ENCODE measurements at places on chromosomes 12 and 14.
A peak's percentile ranks its signal among the peaks of the same experiment; 100 is the strongest.

DNA sequence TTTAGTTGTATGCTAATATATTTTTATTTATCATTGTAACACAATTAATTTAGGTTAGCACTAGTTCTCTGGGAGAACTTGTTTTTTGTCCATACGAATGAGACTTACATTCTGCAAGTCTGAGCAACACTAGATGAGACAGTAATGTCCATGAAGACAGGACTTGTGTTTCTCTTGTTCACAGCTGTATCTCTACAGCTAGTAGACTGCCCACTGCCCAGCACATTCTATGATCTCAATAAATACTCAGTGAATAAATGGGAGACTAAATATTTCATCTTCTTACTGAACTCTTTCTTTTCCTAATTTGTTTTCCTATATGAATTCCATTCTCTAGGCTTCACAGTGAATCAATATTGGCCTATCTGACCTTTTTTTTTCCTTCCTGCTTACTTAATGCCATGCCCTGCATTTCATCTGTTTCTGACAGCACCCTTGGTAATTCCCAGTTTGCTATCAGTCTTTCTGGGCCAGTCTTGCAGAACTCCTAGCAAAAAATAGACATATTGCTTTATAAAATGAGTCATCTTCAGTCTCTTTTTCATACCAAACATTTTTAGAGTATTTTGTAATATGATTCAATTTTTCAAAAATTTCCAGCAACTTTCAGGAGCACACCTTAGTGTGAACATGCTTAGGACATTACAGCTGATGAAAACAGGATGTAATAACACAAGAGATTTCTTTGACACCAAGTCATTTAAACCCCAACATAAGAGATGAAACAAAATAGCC lies 185.5 kb upstream of the ATP2B1 start:
- DNase-seq, result no peak

DNA sequence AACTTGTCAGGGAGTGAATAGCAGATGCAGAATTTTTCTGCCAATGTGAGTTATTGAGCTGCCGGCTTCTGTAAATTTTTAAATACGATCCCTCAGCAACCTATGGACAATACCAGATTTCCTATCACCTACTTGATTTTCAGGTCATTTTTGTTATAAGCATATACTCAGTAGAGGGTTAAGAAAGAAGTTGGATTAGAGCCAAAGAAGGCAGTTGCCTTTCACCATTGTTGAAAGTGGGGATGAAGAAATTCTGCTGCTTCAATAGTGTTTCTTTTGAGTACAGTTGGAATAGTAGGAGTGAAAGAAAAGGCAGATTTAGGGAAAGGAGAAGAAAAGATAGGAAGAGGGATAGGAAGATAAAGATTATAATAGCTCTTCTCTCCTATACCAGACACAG lies 197.1 kb downstream of the ATP23 start:
- DNase-seq, result no peak

GRCh38 chr12:131420867-131421447 lies 289.9 kb upstream of the SFSWAP start:
- DNase-seq, result no peak

- no peak for DNase-seq
Measured at GRCh38 chr12:22640851-22641250, 15.9 kb downstream of the ETNK1 start.

DNA sequence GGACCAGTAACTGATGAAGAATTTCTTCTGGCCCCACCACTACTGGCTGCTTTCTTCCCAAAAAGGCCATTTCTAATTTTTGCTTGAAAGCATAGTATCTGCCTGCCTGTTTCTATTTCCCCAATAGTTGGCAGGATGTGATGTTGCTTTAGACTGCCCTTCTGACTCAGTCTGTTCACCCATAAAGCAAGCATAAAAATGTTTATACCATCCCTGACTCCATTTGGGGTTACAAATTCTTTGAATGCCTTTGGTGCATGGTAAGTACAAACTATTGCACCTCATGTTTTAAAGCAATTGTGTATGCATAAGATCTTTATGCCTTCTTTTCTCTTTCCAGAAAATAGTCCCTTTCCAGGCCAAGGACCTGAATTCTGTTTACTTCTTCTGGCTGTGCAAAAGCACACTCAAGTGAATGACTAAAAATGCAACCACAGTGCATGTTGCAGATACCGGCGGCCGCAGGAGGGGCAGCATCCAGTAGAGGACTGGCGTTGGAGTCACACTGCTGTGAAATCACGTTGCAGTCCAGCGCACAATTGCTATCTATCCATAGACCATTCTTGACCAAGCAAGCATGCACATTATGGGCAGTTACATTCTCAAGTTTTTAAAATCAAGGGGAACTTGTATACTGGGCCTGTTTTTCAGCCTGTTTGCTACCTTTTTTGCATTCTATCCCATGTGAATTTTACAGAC lies 82.4 kb downstream of the SLC5A8 start:
- no peak for DNase-seq

DNA sequence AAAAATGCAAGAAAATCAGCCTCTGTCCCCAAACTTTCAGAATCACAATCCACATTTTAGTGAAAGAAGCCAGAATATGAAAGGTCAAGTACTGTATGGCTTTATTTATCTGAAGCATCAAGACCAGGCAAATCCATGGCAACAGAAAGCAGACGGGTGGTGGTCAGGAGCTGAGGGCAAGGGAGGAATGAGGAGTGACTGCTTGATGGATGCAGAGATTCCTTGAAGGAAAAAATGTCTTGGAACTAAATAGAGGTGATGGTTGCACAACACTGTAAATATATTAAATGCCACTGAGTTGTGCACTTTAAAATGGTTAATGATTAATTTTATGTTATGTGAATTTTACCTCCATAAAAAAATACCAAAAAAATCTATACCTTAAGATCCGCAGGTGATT lies 165.1 kb downstream of the GXYLT1 start:
- no peak for DNase-seq

DNA sequence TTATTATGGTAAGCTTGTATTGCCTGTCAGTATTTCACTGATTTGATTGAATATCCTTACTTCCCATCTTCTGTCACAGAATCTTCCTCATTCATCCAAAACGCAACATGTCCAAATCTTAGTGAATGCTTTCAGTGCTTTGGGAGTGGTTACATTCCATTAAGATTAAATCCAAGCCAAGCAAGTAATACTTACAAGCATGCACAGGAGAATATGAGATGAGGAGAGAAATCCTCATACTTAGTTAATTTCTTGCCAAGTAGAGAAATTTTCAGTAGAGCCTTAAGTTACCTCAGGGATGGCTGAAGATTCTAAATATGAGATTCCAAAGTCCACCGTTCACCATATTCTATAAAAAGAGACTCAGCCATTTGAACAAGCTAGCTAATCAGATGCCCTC lies 316.0 kb downstream of the RAD51B start:
- no peak for DNase-seq

DNA sequence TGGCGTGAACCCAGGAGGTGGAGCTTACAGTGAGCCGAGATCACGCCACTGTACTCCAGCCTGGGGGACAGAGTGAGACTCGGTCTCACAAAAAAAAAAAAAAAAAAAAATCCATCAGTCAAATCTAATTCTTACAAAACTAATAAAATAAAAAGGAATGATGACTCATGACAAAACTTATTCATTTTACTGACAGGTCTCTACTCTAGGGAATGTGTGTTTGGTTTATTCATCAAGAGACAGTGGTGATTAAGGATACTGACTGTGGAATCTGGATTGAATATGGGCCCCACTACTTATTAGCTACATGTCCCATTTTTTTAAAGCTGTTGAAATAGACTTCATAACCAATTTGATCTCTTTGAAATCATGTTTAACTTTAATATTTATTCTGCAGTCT lies 29.3 kb upstream of the GAS2L3 start:
- DNase-seq, result no peak

- no peak for DNase-seq
Measured at GRCh38 chr12:54136844-54137580, 51.8 kb downstream of the SMUG1 start.

GRCh38 chr12:126936181-126936851 lies 1330.7 kb upstream of the TMEM132C start:
- no peak for DNase-seq

DNA sequence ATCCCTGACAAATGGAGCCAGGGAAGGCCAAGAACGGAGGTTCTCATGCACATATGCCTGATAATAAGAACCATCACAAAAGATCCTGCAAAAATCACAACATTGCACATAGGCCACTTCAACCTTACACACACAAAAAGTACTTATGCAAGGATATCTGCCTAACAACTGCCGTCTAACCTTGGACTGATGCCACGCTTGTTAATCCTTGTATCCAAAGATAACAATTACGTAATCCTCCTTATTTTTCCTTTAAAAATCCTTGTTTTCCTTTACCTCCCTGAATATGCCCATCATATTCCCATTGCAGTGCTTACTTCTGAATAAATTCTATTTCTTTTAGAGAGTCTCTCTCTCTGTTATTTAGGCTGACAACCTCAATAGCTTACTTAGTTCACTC lies 59.5 kb downstream of the TMEM116 start:
- no peak for DNase-seq

GRCh38 chr14:86540636-86541247 lies 1010.8 kb downstream of the FLRT2 start:
- no peak for DNase-seq

- no peak for DNase-seq
Measured at GRCh38 chr14:106874350-106874749, 1348.0 kb downstream of the TMEM121 start.

- DNase-seq, result peak; percentile 21
Measured at GRCh38 chr12:31118347-31119191, 44.9 kb downstream of the DDX11 start.

DNA sequence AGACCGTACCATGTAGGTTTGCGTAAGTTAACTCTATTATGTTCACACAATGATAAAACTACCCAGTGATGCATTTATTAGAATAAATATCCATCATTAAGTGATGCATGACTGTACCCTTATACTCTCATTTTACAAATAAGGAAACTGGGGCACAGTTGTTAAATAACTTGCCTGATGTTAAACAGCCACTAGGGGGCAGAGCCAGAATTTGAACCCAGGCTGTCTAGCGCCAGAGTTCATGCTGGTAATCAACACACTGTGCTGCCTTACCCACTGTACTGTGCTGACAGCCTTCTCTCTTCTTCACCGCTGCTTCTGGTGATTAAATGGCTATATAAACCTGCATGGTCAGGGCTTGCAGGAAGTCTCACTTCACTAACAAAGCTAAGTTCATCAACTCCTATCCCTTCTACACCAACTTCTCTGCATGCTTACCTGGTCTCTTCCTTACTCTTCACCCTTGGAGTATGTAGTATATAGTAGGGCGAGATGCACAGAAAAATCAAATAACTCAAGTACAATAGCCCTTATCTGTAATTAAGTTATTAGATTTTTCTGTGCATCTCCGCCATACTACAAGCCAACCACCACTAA lies 43.6 kb upstream of the APPL2 start:
- DNase-seq, result no peak

DNA sequence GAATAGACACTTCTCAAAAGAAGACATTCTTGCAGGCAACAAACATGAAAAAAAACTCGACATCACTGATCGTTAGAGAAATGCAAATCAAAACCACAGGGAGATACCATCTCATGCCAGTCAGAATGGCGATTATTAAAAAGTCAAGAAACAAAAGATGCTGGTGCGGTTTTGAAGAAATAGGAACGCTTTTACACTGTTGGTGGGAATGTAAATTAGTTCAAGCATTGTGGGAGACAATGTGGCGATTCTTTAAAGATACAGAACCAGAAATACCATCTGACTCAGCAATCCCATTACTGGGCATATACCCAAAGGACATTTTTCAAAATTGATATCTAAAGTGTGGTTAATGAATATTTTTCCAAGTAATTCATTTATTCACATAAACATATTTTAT lies 39.6 kb upstream of the LIN7A start:
- no peak for DNase-seq

- no peak for DNase-seq
Measured at GRCh38 chr12:46777587-46777986, 48.2 kb downstream of the SLC38A4 start.

DNA sequence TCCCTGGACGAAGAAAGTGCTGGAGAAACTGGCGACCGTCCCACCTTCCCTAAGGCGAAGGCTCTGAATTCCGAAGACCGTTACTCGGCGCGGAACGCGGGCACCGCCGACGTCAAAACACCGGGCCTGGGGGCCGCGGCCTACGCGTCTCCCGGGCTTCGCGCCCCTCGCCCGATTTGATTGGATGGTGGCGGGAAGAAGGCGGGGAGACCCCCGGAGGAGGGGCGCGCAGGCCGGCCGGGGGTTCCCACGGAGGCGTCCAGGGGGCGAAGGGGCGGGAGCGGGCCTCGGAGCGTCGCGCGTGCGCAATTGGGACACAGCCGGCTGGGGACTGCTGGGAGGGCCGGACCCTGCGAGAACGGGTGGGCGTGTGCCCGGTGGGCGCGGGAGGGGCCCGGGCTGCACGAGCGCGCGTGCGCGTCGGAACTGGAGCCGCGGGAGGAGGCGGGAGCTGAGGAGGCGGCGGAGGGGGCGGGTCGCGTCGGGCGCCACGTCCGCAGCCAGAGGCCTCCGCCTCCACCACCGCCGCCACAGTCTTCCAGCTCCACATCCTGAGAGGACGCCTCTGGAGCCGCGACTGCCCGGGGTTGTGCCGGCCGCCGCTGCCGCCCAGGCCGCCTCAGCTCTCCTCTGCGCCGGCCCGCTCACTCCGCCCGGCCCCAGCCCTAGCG lies at the start of gene TMEM263:
Gene TMEM263 (plus strand): TSS at position 531 of the 671 bp plus-strand sequence. CDS start 11,210 bp downstream, outside the sequence.
- DNase-seq, result peak; percentile 91

DNA sequence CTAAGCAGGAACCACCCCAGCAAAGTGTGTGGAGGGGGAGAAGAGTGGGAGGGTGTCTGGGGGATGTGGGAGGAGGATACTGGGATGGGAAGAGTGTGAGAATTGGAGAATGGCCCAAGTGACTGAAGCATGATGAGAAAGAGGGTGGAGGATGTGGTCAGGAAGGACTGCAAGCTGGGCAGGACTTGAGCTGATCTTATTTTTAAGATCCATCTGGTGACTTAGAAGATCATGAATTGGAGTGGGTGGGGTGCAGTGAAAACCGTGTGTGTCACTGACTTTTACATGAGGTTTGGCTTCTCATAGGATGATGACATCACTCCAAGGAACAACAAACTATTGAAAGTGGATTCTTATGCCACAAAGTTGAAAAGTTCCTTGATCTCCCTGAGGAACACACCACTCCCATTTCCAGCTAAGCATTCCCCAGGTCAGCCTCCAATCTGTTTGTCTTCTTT lies 287.5 kb downstream of the GALC start:
- no peak for DNase-seq

DNA sequence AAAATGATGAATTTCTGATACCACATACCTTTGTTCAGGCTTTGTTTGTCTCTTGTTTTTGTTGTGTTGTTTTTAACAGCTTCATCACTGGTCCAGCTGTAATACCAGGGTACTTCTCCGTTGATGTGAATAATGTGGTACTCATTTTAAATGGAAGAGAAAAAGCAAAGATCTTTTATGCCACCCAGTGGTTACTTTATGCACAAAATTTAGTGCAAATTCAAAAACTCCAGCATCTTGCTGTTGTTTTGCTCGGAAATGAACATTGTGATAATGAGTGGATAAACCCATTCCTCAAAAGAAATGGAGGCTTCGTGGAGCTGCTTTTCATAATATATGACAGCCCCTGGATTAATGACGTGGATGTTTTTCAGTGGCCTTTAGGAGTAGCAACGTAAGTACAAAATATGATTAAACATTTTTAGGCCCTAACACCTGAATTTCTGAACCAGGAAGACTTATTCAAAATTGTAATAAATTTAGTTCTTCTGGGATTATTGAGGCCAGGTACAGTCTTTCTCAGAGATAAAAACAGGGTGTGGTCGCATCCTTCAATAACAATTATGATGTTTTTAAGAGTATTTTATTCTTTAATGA lies 22.4 kb downstream of the RXYLT1 start:
- no peak for DNase-seq
